Ascending aorta (tissue), 2 donors: ENCODE measurements at places on chromosomes 6 and 20.

DNA sequence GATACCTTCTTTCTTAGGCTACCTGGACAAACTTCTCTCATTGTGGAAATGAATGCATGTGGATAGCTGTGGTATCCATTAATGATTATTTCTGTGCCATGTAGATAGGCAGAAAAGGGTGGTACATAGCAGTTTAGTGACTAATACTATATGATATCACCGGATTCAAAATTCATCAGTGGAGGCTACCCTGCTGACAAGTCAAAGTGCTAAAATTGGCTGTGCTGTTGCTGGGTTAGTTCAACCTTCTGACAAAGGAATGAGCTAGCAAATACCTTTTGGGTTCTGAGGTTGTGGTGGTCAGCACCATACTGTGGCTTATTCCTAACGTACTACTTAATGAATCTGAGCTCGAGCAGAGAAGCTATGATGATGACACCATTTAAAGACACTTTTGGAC is 109.1 kb downstream of the TFAP2B start:
- no peak for DNase-seq

GRCh38 chr20:57882451-57883161 is 172.8 kb upstream of the PMEPA1 start:
- no peak for DNase-seq

DNA sequence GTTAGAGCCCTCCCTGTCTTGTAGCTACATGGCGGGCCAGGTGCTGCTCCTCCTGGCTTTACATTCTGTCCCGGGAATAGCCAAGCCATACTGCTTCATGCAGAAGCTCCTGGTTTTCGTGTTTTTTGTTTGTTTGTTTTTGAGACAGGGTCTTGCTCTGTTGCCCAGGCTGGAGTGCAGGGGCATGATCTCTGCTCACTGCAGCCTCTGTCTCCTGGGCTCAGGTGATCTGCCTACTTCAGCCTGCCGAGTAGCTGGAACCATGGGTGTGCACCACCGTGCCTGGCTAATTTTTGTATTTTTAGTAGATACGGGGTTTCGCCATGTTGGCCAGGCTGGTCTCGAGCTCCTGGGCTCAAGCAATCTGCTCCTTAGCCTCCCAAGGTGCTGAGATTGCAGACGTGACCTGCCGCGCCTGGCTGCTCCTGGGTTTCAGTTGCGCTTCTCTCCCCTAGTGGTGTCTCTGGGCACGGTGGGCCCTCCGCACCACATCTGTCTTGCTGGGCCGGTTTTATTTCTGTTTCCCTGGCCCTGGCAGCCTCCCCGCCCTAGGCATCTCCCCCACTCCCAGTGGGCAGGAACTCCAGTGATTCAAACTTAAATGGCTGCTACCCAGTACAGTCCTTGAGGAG is 12.9 kb downstream of the CDYL start:
- no peak for DNase-seq

DNA sequence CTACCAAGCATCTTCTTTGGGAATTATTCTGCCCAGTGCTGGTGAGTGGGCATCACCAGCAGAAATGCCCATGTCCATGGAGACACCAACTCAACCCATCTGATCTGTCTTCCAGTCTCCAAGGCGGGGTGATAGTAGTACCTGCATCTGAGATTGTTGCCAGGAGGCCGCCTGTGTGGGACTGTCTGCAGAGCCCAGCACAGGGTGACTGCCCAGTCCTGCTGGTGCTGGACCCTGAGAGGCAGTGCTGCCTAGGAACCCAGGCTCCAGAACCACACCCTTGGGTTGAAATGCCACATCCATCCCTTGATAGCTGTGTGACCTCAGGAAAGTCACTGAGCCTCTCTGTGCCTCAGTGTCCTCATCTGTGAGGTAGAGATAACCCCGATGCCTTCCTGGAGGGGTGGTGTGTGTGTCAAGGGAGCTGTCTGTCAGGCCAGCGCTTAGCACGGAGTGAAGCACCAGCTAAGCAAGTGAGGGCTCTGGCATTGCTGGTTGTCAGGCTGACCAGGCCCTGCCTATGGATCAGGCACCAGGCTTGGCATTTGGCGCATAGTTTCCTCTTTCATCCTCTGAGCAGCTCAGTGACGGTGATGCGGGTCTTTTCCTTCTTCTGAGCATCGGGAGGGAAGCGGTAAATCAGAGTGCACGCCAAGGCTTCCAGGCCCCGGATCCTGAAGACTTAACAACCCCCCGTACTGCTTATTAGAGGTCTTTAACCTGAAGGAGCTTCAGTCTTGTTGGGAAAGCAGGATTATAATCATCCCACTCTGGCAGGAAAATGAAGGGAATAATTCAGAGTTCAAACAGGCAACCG is 268.2 kb downstream of the CDH4 start:
- no peak for DNase-seq

DNA sequence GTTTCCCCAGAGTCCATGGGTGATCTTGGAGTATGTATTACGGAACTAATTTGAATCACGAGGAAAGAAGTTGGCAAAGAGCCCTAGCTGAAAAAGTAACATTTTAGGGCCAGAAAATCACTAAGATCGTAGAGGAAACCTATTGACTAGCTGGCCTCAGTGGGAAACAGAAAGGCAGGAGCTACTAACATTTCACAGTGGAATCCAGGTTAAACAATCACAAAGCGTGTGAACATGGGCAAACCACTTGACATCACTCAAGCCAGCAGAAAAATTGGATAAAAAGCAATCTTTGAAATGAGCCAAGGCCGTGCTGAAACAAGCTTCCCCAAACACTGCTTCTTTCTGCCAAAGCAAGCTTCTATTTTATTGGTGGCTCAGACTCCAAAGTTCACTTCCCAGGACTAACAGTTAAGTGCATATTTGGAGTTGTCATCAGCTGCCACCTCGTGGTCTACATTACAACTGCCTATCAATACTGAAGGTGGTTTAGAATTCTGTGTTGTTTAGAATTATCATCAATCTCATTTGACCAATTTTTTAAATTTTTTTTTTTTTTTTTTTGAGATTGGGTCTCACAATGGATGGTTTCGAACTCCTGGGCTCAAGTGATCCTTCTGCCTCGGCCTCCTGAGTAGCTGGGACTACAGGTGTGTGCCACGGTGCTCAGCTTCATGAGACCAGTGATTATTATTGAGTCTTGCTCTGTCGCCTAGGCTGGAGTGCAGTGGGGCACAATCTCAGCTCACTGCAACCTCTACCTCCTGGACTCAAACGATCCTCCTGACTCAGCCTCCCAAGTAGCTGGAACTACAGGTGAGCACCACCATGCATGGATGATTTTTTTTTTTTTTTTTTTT is 10.6 kb downstream of the RPS10 start:
- no peak for DNase-seq

DNA sequence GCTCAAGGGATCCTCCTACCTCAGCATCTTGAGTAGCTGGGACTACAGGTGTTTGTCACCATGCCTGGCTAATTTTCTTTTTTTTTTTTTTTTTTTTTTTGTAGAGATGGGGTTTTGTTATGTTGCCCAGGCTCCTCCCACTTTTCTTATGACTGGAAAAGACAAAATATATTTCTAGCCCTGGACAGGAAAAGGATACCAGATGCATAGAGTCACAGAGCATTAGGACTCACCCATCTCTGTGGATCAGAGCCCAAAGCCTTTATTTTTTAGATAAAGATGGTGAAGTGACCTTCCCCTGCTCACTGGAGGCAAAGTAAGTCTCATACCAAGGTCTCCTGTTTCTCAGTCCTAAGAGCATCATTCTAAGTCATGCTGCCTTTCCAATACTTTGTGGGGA is 3.4 kb downstream of the TRIM10 start:
- DNase-seq, result no peak

DNA sequence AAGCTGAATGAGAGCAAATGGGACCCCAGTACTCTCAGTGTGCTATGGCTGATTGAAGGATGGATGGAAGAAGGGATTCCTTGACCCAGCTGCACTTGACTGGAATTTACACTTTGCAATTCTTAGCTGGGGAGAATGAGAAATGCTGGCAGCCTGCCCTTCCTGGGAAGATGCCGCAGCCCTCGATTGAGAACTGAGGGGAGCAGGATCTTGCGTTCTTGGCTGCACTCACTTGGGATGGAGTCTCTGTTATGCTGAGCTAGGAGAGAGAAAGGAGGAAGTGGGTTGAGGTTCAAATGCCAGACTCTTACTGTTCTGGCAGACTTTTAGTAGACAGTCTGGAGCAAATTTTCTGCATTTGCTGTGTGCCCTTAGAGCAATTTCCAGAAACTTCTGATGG is 221.2 kb downstream of the FNDC1 start:
- DNase-seq, result no peak

DNA sequence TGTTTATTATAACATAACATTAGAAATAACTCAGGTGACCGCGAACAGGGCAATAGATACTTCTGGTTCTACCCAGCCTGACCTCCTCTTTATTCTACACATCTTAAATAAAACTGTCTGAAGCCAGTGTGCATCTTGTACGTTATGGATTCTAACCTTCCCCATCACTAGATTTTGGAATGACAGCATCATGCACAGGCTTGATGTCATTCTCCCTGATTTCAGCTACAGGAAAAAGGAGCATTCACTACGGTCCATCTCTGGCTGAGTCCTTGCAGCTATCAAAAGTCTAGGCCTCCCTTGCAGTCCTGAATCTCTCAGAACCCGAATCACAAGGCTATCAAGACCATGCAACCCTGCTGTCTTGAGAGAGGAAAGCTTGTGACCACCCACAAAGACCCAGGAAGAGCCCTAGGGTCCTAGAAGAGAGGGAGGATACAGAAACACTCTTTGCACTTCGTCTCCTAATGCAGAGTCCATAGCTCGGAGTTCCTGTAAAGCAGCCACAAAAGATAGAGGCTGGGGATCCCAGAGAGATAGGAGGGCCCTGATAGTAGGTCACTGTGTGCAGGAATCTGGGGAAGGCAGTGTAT is 845 bp downstream of the HLA-DPA1 start:
- DNase-seq, result no peak

DNA sequence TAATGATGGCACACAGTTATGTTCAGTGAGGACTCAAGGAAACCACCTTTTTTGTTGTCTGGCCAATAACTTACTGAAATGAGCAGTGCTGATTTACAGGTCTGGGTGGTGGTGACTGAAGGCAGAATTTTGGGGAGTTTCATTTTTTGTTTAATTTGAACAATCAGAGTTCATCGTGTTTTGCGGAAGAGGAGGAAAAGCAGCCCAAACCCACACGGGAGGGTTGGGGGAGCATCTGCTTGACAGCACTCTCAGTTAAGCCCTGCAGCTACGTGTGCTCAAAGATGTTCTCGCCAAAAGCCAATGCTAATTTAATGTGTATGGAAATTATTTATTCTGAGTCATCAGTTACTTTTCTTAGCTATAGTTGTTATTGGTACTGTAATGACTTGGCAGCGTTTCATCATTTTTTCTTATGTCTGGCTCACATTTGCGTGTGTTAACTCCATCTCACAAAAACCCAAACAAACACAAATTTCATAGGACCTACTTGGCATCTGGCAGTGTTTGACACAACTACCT is 89.2 kb downstream of the UST start:
- DNase-seq, result no peak

GRCh38 chr20:54510541-54511129 is 35.2 kb downstream of the DOK5 start:
- no peak for DNase-seq

DNA sequence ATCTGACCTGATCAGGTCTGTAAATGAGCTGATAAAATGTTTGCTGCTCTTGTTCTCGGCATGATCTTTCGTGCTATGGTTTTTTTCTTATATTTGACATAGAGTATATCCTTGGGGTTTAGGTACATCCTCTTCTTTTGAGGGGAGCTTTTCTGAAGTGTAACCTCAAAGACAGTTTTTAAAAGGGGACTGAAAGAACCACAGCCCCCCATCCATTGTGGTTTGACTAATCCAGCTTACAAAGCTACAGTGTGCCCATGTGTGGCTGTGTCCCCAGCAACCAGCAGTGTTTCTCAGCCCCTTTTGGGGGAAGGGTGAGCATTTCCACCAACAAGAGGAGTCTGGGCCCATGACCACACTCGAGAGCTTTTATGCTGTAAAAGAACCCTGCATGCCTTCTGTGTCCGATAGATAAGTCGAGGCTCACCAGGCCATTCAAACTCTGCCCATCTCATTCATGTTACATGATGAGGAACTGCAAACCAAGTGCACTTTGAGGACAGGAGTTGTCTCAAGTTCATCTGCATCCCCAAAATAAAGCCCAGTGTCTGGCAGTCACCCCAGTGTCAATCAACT is 266.0 kb downstream of the SLC24A3 start:
- no peak for DNase-seq

GRCh38 chr6:16836144-16836981 is 75.1 kb upstream of the ATXN1 start:
- DNase-seq, result no peak

- DNase-seq, result no peak
These were observed 337.6 kb upstream of the HSF2 start for GRCh38 chr6:122061855-122062254.

DNA sequence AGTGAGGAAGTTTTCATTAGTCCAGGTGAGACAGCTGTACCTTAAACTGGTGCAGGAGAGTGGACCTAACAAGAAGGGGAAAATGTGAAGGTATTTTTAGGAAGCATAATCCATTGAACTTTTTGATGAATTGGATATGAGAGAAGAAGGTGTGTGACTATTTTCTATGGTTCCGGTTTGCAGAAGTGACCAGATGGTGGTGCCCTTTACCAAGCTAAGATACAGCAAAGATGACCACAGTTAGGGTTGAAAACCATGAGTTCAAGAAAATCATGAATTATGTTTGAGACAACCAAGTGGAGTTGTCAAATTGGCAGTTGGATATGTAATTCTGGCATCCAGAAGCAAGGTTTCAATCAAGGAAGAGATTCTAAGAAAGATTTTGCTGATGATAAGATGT is 61.9 kb upstream of the NRSN1 start:
- DNase-seq, result no peak
